M059J (cell line): ENCODE measurements at places on chromosomes 16 and 17.

DNA sequence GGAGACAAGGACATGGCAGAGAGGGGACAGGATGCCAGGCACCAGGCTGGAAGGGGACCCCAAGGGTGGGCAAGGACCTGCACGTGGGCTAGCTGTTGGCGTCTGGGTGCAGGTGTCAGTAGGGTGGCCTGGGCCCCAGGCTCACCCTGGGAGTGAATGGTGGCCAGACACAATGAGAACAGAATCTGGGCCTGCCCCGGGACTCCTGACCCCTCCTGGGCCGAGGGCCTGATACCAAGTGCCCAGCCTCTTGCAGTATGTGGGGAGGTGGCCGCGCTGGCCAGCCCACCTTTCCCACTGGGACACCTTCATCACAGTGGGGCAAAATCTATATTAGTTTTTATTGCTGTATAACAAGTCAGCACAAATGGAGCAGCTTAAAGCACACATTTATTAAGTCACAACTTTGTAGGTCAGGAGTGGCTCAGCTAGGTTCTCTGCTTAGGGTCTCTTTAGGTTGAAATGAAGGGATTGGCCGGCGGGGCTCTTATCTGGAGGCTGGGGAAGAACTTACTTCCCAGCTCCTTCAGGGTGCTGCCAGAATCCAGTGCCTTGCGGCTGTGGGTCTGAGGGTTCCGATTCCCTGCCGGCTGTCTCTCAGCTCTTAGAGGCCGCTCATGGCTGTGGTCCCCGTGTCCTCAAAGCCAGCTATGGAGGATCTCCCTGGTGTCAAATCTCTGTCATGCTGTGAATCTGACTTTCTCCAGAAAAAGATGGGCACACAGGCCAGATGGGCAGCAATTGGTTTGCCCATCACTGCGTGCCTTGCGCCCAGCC is 3.6 kb downstream of the PRSS33 start:
- DNase-seq = no peak

DNA sequence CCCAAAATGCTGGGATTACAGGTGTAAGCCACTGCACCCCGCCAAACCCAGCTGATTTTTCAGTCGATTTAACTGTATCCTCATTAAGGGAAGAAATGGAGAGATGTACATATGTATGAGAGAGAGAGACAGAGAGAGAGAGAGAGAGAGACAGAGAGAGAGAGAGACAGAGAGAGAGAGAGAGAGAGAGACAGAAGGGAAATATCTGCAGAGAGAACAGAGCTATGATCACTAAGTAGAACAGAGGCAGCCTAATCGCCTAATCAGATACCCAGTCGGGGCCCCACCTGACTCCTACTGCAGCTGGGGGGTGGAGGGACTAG is 70.0 kb downstream of the RBBP6 start:
- DNase-seq = no peak

DNA sequence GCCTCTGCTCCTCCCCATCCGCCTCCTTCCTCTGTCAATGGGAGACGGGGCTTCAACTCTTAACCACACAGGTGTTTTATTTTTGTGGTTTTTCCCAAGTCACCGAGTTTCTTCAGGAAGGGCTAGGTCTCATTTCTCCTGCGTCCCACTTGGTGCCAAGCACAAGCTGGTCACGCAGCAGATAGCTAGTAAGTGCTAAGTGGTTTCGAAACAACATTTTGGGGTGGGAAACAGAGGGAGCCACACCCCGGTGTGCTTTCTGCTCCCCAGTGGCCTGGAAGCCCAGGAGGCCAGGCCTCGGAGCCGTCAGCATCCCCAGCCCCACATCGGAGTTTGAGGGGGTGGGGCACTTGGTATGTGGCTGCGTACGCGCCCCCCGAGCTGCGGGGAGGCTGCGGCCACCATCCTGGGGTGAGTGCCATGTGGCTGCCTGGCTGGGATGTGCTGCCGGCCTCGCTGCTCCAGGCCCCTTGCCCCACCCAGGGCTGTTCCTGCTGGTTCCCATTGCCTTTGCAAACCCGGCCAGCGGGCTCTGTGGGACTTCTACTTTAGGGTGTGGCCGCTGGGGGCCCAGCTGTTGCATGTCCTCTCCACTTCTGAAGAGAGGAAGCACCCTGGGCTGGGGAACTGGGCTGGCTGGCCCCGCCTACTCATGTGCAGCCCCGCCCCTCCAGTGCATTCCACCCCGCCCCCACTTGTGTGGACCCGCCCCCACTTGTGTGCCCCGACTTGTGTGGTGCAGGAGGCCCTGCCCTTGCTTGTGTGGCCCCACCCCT is 55.6 kb downstream of the BAIAP2 start:
- DNase-seq = no peak

DNA sequence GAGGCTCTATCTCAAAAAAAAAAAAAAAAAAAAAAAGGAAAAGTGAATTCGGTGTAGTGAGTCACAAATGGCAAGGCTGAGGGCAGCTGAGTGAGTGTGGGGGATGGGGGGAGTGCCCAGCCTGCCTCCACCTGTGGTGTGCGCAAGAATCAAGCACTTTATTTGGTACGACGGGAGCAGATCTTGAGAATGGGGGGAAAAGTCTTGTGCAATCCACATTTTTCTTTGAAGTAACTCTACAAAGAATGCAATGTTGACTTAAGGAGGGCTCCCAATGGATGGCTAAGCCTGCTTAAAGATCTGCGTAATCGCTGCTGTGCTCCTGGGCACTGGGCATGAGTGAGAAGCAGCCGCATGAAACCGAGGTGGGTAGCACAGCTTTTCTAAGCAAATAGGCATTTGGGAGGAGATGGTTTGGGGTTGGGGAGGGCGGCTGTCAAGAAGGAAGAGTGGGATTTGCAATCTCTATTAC is 28.2 kb downstream of the ATP2C2 start:
- peak; percentile 19 for DNase-seq

GRCh38 chr17:2684549-2684948 is 27.0 kb downstream of the CLUH start:
- no peak for DNase-seq

DNA sequence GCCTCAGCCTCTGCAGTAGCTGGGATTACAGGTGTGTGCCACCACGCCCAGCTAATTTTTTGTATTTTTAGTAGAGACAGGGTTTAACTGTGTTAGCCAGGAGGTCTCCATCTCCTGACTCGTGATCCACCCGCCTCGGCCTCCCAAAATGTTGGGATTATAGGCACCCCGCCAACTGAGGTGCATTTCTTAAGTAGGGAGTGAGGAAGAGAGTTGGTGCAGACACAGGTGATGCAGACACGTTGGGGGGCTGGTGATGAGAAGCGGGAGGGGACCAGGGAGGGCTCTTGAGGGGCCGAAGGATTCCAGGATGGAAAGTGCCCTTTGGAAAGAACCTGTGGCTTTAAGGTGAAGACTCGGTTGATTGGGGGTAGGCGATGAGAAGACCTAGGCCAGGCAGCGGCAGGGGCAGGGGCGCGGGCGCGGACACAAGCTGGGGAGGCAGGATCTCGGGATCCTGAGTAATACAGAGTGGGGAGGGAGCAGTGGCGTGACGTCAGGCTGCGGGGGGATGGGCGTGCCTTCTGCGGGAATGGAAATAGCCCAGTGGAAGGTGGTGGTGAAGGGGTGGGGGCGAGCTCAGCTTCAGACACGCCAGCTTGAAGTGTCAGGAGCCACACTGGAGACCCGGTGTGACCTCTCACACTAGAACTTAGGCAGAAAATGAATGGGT is 2.5 kb upstream of the ATP6V0C start:
- DNase-seq = no peak

DNA sequence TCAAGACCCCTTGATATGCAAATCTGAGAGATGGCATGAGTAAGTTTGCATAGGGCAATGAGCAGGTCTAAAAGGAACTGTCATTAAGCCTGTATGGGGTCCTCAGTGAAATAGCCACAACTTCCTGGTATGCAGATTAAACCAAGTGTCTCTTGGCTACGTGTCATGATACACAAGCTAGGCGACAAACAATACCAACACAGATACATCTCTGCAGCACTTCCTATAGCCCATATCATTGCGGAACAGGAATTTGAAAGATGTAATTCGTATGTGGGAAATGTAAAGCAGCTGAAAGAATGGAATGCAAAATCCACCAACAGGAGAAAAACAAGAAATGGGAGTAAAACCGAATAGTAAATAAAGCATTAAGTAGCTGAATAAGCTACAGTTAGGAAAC is 12.9 kb downstream of the PRSS22 start:
- DNase-seq = no peak

DNA sequence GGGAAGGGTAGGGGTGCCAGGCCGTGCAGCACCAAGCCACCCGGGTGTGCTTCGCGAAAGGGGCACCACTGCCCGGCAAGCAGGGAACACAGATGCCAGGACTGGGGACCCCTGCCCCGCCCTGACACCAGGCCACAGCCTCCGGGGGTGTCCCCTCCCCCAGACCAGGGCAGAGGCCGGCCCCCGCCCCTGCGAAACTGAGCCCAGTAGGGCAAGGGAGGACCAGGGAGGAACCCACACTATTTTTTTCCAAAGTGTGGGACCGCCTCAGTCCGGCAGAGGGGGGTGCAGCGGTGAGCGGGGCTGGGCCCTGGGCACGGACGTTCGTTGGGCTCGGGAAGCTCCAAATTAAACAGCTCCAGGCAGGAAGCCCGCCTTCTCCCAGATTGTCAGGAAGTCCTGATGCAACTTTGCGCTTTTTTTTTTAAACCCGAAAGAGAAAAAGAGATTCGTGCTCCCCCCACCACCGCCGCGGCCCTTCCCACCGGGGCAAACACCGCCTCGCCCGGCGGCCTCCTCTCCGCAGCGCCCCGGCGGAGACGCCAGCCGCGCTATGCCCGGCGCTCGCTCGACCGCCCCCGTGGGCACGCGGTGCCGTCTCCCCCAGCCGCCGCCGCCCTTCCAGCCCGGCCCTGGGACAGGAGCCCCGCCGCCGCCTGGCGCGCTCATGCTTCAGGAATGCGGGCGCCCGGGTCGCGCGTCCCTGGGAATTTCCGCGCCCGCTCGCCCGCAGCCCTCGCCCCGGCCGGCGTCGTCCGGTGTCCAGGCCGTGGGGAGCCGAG is 755 bp downstream of the PIEZO1 start:
- DNase-seq = peak; percentile 83

DNA sequence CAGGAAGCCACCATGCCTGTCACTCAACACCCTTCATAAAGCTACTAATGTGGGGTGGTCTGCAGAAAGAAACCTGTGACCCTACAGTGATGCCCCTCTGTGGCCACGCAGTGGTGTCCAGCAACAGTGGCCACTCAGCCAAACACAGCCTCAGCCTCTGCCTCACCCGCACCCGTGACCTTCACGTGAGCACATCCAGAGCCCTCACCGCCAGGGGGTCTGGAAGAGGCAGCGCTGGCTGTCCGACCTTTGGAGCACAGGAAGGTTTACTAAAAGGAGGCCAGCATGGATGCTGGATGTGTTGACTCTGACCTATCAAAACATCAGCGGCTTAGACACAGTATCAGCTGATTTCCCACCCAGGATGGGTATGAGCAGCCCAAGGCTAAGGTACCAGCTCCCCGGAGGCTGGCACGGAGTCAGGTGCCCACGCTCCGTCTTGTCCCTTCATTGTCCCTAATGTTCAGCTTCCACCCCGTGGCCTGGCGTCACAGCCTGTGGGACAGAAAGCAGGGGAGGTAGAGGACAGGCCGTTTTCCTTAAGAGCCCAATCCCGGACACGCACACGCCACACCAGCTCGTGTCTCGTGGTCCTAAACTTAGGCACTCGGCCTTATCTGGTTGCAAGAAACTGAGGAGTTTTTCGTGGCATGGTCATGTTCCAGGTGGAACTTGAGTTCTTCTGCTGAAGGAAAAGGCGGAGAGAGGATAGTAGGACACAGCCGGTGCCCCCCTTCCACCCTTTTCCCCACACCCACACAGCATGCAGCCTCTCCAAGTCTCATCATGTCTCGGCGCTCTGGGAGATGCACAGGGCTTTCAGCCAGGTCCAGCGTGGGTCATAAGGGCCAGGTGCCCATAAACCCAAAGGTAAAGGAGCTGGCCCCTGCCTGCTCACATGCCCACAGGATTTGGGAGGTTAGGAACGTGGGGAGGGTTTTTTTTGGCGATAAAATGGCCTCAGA is 49.7 kb upstream of the ENDOV start:
- no peak for DNase-seq

DNA sequence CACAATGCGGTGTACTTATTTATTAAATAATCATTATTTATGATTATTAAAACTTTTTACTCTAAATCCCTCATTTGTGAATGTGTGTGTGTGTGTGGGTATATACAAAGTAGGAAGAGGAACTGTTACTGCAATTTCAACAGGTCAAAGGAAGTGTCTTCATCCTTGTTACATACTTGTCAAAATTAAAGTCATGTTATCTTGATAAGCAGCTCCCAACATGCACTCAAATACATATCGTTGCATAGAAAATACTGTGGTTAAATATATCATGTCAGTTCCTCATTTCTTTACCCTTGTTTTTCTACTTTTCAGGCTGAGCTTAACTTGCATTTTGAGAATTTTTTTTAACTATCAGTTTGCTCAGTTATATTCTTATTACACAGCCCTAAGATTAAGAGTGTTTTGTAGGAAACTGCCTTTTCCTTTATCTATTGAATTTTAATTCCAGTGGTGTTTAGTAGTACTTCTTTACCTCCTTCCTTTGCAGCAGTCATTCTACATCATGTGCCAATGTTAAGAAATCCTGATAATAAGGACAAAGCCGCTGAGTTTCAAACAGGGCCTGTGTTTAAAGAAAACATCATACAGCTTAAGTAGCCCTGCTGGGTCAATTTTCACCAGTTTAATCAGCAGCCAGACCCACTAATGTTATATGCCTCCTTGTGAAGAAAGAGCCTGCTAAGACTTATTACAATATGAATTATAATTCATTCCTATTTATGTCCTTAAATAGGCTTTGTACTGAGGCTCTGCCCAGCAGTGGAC is 7.2 kb downstream of the EFCAB5 start:
- no peak for DNase-seq

DNA sequence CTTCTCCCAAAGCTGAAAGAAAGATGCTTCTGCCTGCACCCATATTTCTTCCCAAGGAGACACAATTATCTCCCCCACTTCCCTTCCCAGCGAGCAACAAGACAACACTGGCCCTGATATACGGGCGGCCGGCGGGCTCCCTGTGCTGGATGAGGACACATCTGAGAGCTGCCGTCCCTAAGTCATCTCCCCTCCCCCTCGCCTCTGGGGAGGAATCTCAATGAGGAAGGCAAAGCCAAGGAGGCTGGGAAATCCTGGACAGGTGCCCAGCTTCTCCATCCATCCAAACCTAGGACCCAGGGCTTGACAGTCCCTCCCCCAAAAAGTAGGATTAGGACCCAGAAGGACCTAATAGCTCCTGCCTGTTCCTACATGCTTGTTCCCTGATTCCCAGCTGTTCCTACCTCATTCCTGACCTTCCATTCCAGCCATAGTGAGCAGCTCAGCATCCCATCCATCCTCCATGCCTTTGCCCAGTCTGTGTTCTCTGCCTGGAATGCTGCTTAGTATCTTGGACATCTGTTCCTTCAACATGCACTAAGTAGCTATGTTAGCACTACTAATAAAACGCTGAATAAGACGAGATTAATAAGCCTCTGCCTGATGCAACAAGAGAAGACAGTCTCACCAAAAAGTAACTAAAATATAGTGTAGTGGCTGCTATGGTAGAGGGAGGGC is 167.9 kb downstream of the CCT6B start:
- DNase-seq = no peak
